ENCODE measurements at places on chromosomes 3 and 15.

DNA sequence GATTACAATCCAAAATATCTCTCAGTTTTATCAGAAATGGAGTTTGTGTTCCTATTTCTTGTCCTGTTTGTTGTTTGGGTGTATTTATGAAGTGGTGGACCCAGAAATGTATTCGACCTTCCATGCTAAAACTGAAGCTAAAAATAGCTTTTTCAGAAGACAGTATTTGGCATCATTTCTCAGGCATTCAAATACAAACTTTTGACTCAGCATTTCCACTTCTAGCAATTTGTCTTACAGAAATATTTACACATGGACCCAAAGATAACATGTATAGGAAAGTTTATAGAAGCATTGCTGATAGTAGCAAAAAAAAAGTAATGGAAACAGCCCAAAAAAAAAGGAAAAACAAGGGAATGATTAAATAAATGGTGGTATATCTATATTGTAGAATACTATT, 156.3 kb downstream of the HCN4 start:
- peak; percentile 8 for DNase-seq

DNA sequence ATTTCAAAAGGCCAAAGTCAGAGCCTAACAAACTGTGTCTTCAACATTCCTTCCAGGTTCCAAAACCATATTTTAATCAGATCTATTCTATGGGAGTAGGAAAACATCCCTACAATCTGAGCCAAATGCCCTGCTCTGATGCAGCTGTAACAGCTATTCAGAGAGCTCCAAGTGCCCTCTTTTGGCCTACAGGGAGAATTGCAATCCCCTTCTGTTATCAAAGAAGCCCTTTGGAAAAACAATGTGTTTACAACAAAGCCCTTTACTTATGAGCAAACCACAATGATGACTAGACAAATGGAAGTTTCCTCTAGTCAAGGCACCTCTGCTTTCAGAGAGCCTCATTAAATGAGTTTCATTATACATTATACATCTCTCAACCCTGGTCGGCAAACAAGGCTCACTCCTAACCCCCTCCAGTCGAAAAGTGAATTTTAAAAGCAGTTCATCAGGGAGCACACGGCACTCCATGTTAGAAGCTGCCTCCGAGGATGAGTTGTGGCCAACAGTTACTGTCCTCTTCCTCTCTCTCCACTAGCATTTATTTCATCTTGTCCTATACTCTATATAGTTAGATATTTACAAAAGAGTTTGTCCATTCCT, 42.6 kb upstream of the TMCO5A start:
- peak; percentile 67 for DNase-seq

DNA sequence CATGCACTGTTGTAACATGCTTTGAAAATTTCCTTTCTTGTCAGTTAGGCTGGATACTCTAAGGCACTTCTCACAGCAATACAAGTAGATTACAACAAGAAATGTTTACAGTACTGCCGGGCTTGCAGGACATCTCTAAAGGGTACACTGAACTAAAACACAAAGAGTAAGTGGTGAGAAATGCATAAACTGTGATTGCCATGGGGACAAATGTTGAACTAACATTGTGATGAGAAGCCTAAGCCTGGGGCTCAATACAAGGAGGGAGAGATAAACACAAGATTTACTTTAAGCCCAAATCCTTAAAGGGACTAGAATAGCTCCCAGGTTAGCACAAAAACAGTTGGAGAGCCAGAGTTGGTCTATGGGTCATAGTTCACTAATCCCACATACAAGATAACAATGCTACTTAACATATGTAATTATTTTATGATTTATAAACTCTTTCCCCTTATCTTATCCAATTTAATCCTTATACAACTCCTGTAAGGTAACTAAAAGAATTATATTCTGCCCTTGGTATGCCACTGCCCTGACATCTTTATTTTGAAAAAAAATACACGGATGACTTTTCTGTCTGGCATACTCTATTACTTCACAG, 126.9 kb downstream of the THRB start:
- DNase-seq = no peak

- DNase-seq = peak; percentile 48
Observed at GRCh38 chr15:77019521-77020331, 24.8 kb downstream of the PSTPIP1 start.

DNA sequence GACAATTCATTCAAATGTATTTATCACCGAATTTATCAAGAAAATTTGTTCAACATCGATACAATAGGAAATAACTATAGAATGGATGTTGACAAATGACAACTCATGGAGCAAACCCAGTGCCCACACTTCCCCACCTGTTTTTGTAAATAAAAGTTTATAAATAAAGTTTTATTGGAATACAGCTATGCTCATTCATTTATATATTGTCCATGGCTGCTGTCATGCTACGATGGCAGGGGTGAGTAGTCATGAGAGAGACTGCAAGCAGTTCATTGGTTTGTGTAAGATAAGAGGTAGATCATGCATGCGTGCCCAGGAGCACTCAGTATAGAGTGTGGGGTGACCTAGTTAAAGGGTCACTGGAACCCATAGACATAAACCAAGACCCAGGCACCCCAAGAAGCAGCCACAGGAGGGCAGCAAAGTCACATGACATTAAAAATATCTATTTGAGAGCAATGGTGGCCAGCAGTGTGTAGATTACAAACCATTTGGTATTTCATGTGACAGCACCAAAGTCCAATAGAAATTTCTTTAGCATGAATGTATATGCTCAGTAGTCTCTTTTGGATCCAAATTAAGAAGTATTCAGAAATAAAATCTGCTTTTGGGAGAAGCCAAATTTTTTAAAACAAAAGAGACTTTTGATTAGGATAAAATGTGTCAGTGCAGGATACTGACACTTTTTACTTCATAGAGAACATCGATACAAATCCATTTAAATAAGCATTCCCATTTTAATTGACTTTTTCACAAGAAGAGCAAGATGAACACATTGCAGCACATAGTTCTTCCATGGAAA, 794.8 kb downstream of the MCTP2 start:
- peak; percentile 59 for DNase-seq

DNA sequence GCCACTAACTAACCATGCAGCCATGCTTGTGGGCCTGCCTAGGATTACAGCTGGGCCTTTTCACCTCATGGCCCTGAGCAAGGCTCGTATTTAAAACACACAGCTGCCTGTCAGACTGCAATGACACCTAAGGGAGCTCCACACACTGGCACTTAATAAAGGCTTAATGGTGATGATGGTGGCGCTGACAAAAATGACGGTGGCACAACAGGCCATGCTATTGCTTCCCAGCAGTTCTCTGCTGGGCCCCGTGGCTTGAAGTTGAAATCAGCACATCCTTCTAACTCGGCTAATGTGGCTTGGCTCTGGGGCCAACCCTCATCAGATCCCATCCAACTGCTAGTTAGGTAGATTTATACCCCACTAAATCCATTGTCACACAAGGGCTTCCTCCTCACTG, 112.9 kb downstream of the FHIT start:
- no peak for DNase-seq

DNA sequence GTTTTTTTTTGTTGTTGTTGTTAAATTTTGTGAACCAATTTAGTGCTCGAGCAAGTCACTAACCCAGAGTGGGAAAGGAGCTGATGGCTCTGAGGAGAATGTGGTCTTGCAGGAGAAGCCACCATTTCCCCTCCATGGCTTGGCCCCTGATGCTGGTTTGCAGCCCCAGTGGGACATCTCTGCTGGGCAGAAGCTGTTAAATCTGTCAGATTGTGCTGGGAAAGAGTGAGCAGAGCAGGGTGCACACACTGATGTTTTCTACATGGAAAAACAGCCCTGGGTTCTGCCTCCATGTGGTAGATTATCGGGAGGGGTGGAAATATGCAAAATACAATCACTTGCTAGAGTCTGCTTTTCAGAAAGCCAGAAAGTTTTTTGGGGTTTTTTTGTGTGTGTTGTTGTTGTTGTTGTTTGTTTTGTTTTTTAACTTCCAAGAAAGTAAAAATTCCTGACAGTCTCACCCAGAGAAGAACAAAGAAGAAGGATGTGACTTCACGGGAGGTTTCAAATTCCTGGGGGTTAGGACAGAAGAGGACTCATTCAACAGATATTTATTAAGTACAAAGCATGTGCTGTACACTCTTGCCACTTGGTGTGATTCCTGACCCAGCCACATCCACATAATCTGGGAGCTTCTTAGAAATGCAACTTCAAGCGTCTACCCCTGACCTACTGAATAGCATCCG, 133.7 kb downstream of the FOXB1 start:
- peak; percentile 67 for DNase-seq

- DNase-seq = no peak
Observed at GRCh38 chr3:110165370-110165743, 828.0 kb upstream of the DPPA4 start.

DNA sequence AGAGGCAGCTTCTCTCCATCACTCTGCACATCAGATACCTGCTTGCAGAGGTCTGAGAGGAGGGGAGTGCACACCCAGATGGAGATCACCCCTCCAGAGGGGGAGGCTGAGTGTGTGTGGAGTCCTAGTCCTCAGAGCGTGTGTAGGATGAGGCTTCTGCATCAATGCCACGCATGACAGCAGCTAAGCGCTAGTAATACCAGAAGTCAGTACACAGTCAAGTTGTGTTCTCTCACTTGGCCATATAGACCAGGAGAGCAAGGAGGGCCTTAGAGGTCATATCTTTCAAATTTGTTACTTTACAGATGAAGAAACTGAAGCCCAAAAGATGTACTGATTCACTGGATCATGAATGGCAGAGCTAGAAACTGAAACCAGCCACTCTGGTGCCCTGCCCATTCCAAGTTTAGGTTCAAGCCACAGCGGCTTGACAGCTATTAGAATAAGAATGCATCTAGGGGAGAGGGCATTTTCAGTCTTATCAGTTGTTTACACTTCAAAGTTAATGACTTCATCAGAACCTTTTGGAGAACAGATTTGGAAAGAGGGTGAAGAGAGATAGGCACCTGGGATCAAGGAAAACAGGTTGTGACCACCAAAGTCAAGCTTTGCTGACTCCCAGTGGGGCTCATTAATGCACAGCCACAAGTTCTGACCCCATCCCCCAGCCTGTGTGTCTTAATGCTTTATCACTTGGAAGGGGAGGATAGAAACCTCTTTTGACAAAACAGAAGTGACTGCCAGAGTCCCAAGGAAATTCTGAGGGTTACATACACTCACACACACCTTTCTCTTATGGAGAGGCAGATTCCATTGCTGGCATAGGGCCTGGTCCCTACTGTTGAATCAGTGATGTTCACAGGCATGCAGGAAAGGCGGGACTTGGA, 310.3 kb downstream of the CHST2 start:
- no peak for DNase-seq

DNA sequence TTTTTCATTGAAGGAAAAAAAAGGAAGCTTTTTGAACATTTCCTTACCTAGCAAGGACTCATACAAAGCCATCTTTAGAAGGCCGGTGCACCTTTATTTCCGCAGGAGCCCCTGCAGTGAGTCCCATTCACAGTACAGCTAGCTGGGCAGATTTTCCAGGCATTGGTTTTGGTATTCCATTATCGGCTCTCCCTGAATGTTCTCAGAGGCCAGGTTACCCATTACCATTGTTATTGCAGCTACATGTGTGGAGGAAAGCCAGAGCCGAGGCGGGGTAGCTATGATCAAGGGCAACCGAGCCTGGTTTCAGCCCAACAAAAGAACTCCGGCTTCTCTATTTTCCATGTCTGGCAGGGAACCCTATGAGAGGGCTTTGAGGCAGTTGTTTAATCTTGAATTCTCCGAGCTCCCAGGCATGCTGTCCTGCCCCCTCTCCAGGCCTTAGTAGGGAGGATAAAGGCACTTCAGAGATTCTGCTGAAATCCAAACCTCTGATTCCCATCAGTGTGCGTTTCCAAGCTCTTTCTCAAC, 100.3 kb downstream of the LRRK1 start:
- DNase-seq = no peak

DNA sequence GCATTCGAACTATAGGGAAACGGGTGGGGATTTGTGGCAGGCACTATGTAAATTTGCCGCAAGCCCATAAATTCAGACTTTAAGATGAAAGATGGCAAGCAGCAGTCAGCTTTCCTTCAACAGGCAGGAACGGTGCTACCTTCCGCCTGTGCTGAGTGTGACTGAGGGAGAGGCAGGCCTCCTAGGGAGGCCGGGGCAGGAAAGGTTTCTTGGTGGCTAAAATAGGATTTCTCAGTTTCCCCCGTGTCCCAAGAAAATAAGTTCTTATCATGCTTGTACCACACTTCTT, 12.5 kb downstream of the FLNB start:
- no peak for DNase-seq

DNA sequence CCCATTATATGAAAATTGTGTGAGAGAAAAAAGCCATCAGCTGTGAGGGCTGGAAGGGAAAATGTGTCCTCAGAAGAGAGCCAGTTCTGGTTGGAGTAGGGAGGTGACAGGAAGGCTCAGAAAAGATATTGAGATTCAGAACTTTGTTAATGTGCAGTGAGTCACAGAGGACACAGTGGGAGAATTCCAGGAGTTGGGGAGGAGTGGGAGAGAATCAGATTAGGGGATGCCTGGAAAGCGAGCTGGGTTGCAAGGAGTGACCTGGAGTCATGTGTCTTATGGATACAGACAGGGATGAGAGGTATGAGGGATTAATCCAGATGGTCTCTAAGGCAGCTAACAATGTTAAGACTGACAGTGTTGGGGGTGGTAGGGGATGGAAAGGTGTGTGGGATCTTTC, 67.5 kb downstream of the CHST2 start:
- DNase-seq = peak; percentile 26

- DNase-seq = no peak
Observed at GRCh38 chr3:188826574-188826973, 345.2 kb upstream of the TPRG1 start.

GRCh38 chr3:13932578-13933295, 52.9 kb upstream of the WNT7A start:
- DNase-seq = peak; percentile 2

DNA sequence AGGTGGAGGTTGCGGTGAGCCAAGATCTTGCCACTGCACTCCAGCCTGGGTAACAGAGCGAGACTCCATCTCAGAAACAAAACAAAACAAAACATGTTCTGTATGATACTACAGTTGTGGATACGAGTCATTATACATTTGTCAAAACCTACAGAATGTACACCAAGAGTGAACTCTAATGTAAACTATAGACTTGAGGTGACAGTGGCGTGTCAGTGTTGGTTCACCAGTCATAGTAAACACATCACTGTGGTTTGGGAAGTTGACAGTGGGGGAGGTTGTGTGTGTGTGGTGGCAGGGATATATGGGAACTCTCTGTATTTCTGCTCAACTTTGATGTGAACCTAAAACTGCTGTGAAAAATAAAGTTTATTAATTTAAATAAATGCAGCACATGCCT, 33.0 kb upstream of the GNB5 start:
- DNase-seq = peak; percentile 21

GRCh38 chr3:195239121-195239520, 31.8 kb downstream of the XXYLT1 start:
- no peak for DNase-seq

All from fibroblast of skin of right quadriceps (primary cell).